Naive B cell (primary cell): ENCODE measurements at places on chromosomes 4 and X. TPM values are rescaled to one million over a fixed set of nuclear protein-coding genes. Genes with fewer than 3 reads are reported as not detected.

GRCh38 chr4:129371065-129371464, 275.1 kb downstream of the C4orf33 start:
- no peak for DNase-seq

- no peak for DNase-seq
Measured at GRCh38 chrX:50905334-50905733, 5.2 kb upstream of the BMP15 start.

DNA sequence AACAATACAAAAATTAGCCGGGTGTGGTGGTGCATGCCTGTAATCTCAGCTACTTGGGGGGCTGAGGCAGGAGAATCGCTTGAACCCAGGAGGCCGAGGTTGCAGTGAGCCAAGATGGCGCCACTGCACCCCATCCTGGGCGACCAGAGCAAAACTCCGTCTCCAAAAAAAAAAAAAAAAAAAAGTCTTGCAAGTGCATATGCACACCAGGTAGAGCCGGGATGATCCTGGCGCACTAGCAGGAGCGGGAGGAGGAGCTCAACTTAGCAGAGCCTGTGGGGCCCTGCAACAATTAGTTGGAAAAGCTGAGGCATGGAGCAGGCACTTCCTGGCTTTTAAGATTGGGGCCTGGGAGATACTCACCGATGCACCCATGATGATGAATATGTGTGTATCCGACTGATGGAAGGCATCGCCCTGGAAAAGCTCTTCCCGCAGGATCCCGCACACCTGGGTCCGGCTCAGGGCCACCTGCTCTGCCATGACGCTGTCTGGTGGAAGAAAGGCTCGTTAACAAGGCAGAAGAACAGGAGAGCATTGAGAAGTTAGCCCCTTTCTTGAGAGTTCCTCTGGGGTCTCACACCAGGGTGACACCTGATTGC, 872 bp downstream of the G6PD start:
- DNase-seq: no peak

DNA sequence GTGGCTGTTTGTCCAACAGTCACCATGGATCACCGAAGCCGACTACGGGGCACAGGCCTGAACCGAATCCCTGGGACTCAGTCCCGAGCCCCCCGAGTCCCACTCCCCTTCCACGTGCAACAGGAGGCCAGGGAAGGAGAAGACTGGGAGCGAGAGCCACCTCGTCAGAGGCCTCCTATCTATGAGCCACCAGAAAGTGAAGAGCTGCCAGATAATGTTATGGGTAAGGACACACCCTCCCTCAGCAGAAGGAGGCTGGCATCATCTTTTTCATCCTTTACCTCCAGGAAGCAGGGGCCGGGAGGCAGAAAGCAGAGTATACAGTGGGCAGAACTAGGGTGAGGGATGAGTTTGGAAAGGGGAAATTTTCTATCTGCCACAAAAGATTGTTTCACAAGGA, 2.8 kb upstream of the PRDX4 start:
- no peak for DNase-seq

DNA sequence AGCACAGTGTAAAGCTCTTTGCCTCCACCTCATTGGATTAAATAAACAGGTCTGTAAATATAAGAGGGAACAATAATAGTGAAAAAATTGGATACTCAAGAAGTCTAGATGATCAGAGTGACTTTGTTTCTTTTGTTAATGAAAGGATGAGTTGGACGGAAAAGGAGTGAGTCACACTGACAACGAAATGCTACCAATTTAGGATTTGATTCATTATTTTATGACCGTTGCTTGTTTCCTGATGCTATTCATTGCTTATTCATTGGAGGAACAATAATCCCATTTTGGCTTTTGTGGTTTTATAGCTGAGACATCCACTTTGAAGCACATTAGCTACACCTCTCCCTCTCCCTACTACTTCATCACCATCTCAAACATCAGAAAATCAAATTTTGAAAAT, 74.4 kb upstream of the DYNLT3 start:
- DNase-seq: no peak

DNA sequence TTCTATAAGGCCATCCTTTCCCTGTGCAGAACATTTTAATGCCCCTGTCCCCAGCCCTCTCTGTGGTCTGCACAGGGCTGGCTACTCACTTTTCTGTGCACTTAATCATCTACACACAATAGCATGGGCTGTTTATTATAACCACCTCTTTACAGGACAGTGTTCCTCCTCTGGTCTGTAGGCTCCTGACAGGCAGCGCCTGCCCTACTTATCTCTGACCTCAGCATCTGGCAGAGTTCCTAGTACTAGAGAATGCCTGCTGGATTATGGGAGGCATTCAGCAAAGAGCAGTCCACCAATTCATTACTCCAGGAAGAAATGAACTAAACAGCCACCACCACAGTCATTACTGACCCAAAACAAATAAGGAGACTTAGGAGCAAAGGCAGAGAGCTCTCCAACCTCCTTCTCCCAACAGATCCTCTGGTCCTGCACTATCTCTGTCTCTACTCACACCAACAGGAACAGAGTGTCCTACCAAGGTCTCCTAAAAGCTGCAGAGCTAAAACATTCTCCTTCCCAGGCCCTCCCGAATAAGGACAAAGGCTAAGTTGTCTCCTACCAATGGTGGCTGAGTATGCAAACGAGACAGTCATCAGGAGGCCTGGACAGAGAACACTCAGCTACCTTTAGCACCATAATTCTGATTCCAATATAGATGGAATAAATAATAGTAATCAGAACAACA, 279.2 kb downstream of the QDPR start:
- no peak for DNase-seq

DNA sequence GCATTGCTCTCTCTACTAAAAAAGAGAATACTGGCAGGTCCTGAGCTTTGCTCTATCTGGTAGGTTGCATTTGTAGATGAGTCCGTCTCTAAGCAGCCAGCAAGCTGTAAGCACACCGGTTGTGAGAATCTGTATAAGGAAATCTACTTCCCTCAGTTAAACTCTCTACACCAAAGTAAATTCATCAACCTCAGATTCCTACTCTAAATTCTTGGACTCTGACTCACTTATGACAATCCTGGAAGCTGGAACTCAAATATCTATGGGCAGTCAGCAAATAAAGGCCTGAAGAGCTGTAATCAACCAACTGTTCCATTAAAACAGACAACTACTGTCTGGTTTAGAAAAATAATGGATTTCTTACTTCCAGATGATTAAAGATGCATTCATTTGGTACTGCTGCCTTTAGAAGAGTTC, 37.9 kb downstream of the FAT1 start:
- DNase-seq: no peak

- no peak for DNase-seq
Measured at GRCh38 chr4:168882650-168883233, 127.3 kb downstream of the CBR4 start.

The SPATA4 gene
- polyA plus RNA-seq: not detected

The PABPC1L2B gene
- not detected for polyA plus RNA-seq

The GAGE12J gene
- polyA plus RNA-seq: not detected
